ENCODE measurements at places on chromosomes 2 and 18. TPM values are rescaled to one million over a fixed set of nuclear protein-coding genes. Genes with fewer than 3 reads are reported as not detected.

The REL gene
- 18.2 TPM for total RNA-seq

The LIMS3 gene
- 34.9 TPM for total RNA-seq

The KHK gene
- total RNA-seq, result 2.6 TPM

The GULP1 gene
- 22.2 TPM for total RNA-seq

The RAB6D gene
- 0.10 TPM for total RNA-seq

The SPATA3 gene
- not detected for total RNA-seq

The POTEI gene
- total RNA-seq, result 0.48 TPM

The GBX2 gene
- total RNA-seq, result 2.6 TPM

The UGT1A3 gene
- not detected for total RNA-seq

The CYBRD1 gene
- 26.0 TPM for total RNA-seq

The MDH1B gene
- total RNA-seq, result 0.33 TPM

The ERMN gene
- not detected for total RNA-seq

The FAM161A gene
- 1.7 TPM for total RNA-seq

The PTPRN gene
- total RNA-seq, result not detected

The PPP4R1 gene
- 184 TPM for total RNA-seq

Measured in vein endothelial cell (primary cell).